ENCODE measurements at places on chromosomes 12 and 14. TPM values are rescaled to one million over a fixed set of nuclear protein-coding genes. Genes with fewer than 3 reads are reported as not detected.

DNA sequence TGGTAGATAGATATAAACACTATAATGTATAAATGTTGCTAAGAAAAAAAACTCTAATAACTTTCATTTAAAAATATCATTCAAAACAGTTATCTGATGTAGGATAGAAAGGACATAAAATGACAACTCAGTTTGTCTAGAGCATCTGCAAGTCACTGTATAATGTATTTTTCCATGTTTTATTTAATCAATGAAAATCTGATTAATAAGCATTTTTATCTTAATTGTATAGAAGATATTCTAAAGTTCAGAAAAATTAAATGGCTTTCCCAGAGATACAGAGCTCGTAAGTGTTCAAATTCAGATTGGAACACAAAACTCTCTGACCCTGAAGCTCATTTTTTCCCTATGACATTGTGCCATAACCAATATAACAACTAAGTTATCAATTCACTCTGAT lies 295.9 kb upstream of the DCN start:
- H3K27me3 ChIP-seq = no peaks in the 10 kb centered on the region
- no peak overlapping the region for H3K27ac ChIP-seq
- no peaks in the 10 kb centered on the region for H3K4me1 ChIP-seq

GRCh38 chr12:79857675-79858074 lies 77.2 kb downstream of the PPP1R12A start:
- peaks cover 8% of the 10 kb centered on the region for H3K4me1 ChIP-seq
- DNase-seq = no peak
- H3K4me3 ChIP-seq = no peak overlapping the region
- no peak overlapping the region for H3K27ac ChIP-seq

DNA sequence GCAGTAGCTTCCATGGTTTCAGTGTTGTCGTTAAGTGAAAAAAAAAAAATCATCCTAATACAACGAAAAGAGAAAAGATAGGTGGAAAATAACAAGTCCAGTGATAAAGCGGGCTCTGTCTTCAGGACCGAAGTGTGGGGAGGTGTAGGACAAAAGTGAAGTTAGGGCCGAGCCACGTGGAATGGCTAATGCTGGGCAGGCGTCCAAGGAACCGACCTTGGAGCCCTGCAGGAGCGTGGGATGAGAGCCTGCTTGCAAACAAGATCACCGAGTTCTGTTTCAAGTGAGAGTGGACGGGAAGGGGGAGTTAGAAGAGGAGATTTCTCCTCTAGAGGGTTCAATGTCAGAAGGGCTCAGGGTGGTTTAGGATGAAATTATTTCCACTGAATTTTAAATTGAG lies 22.2 kb downstream of the A2ML1 start:
- H3K4me3 ChIP-seq = no peak overlapping the region
- DNase-seq = no peak
- no peak overlapping the region for H3K27ac ChIP-seq
- no peaks in the 10 kb centered on the region for H3K27me3 ChIP-seq
- H3K36me3 ChIP-seq = no peaks in the 10 kb centered on the region

DNA sequence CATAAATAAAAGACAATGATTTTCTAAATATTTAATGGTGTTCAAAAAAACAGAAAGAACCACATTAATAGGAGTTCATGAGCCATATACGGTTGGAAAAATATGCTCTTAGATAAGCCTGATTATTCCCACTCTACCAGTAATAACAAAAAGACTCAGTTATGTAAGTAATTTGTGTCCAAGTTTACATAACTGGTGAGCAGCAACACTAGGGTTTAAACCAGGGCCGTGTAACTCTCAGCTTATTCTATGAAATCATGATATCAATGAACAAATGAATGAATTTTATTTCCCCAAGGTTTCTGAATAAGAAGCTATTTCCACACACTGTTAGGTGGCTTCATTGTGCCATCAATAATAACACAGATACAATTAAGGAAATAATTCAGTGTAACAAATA lies 98.3 kb downstream of the GARIN6 start:
- no peaks in the 10 kb centered on the region for H3K27me3 ChIP-seq
- no peaks in the 10 kb centered on the region for H3K36me3 ChIP-seq
- no peak overlapping the region for H3K4me3 ChIP-seq
- H3K27ac ChIP-seq = no peak overlapping the region
- H3K4me1 ChIP-seq = no peaks in the 10 kb centered on the region

DNA sequence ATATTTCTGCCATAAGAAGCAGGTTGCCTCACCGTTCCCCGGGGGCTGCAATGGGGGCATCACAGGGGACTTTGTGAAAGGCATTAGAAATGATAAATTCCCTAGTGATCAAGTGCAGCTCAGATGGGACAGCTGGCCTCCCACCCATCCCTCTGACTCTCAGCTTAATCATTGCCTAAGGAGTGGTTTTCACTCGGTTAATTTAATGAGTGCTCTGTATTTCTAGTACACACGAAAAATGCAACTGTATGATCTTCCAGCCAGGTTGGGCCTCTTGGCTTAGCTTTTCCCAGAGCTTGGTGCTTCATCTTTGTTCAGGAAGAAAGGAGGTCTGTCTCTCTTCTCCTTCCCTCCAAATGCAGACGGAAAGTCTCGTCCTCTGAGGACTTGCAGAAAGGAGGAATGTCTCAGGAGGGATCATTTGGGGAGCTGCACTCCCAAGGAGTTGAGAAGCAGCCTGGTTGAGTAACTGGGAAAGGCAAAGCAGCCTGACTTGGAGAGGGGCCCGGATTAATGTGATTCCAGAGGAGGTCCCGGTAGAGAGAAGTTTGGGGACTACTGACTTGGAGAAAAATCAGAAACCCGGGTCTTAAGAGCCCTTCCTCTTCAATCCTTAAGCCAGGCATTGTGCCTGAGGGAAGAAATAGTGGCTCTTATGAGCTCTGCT lies 7.2 kb downstream of the CD9 start:
- peak; percentile 86 for DNase-seq
- no peaks in the 10 kb centered on the region for H3K36me3 ChIP-seq
- H3K27ac ChIP-seq = no peak overlapping the region
- no peak overlapping the region for H3K4me3 ChIP-seq
- peaks cover 12% of the 10 kb centered on the region for H3K4me1 ChIP-seq
- no peaks in the 10 kb centered on the region for H3K27me3 ChIP-seq

DNA sequence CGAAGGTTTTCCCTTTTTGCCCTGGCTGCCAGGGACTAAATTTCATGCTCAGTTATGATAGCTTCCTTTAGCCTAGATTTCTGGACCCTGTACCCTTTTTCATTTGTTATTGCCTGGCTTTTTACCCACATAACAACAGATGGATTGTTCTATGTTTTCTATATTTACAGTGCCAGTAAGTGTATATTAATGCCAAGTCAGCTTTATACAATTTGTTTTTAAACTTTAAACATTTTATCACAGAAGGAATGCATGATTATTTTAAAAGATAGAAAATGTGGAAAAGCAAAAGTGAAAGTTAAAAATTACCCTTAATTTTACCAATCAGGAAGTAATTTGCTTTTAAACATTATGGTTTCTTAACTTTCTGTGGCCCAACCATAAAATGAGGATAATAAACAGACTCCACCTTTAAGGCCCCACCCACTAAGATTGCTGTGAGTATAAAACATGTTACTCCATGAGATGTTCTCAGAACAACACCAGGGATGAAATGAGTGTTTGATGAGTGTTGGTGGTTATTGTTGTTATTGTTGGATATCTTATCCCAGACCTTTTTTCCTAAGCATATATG lies 496.8 kb downstream of the EGLN3 start:
- no peak overlapping the region for H3K4me3 ChIP-seq
- no peak overlapping the region for H3K27ac ChIP-seq

DNA sequence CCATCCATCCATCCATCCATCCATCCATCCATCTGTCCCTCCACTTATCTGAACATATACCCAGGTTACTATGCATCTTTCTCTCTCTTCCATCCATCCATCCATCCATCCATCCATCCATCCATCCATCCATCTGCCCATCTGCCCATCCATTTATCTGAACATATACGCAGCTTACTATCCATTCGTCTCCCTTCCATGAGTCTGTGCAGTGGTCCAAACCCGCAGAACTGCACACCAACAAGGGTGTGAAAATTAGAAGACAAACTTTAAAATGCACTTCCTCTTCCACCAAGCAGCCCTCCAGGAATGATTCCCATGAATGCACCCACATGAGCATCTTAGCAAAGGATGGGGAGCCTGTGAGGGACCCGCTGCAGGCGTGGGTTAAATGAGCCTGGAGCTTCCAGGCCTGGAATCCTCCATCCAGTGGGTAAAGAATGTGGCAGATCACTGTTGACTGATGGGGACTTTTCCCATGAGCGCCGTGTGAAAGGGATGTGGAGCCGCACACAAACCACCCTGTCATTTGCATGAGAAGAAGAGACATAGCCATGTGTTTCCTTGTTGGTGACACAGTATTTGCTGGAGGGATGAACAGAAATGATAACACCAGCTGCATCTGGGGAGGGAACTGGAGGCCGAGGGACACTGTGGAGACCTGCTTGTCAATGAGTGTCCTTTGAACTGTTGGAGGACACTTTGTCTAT lies 376.6 kb downstream of the ADGRD1 start:
- no peak overlapping the region for H3K4me3 ChIP-seq
- H3K36me3 ChIP-seq = no peaks in the 10 kb centered on the region
- no peaks in the 10 kb centered on the region for H3K4me1 ChIP-seq
- no peak for DNase-seq

- no peak overlapping the region for H3K4me3 ChIP-seq
- DNase-seq = no peak
- no peaks in the 10 kb centered on the region for H3K36me3 ChIP-seq
- H3K4me1 ChIP-seq = peaks cover 13% of the 10 kb centered on the region
- H3K27me3 ChIP-seq = no peaks in the 10 kb centered on the region
These were observed 3.1 kb downstream of the FUT8 start for GRCh38 chr14:65415613-65416012.

GRCh38 chr14:44782775-44783238 lies 178.9 kb downstream of the KLHL28 start:
- H3K4me1 ChIP-seq = no peaks in the 10 kb centered on the region
- DNase-seq = no peak
- no peaks in the 10 kb centered on the region for H3K27me3 ChIP-seq
- H3K27ac ChIP-seq = no peak overlapping the region
- H3K36me3 ChIP-seq = no peaks in the 10 kb centered on the region

DNA sequence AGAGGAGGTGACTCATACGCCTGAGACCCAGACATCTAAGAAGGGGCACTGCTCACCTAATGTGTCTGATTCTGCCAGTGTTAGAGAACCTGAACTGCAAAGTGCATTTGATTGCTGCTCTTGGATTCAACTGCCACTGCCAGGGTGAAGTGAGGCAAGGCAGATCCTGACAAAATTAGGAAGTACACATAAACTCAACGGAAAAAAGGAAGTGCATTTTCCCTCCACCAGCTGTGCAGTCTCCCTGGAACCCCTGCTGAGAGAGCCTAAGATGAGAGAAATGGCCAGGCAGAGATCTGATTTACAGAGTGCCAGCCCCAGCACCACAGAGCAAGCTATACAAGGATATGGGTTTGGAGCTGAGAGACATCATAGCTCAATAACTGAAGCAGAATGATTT lies 215.3 kb downstream of the SEC23A start:
- H3K27me3 ChIP-seq = no peaks in the 10 kb centered on the region
- H3K4me3 ChIP-seq = no peak overlapping the region
- DNase-seq = no peak
- no peaks in the 10 kb centered on the region for H3K4me1 ChIP-seq

DNA sequence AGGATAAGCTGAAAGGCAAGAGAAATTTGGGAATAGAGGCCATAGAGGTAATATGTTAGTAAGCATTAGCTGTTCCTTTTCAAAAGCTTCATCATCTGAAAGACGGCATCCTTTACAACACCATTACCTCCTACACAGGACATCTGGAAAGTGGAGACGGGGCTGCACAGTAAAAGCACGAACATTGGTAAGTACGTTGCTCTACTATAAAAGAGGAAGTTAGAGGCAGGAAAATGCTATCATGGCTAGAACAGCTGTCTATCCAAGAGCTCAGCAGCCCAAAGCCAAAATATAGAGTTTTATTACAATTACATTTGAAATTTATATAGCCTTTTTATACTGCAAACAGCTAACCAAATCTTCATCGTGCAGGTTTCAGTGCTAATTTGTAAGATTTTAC lies 172.3 kb upstream of the GRIP1 start:
- no peak overlapping the region for H3K4me3 ChIP-seq
- no peaks in the 10 kb centered on the region for H3K4me1 ChIP-seq
- no peaks in the 10 kb centered on the region for H3K27me3 ChIP-seq
- H3K27ac ChIP-seq = no peak overlapping the region
- DNase-seq = no peak

- H3K36me3 ChIP-seq = no peaks in the 10 kb centered on the region
- H3K27ac ChIP-seq = no peak overlapping the region
- DNase-seq = no peak
- no peaks in the 10 kb centered on the region for H3K4me1 ChIP-seq
- H3K27me3 ChIP-seq = no peaks in the 10 kb centered on the region
These were observed 124.0 kb downstream of the SPTSSA start for GRCh38 chr14:34338056-34338455.

DNA sequence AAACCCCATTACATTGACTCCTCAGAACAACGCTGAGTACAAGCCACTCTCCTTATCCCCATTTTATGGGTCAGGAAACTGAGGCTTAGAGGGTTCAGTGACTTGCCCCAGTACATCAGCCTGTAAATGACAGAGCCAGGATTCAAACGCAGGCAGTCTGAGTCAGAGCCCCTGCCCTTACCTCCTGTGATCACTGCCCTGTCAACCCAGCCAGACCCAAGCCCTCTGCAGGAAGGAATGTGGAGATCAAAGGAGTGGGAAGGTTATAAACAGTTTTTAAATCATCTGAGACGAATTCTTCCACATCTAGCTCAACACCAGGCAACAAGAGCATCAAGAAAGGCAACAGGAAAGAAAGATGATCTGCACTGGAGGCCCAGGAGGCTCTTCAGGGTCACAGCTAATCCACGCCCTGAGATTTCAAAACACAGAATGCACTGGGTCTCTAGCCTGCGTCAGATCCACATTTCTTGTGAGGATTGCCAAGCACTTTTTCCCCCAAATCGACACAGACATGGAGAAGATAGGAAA lies 38.5 kb downstream of the SPTB start:
- H3K27ac ChIP-seq = no peak overlapping the region
- no peak for DNase-seq
- peaks cover 55% of the 10 kb centered on the region for H3K27me3 ChIP-seq
- H3K4me1 ChIP-seq = no peaks in the 10 kb centered on the region

DNA sequence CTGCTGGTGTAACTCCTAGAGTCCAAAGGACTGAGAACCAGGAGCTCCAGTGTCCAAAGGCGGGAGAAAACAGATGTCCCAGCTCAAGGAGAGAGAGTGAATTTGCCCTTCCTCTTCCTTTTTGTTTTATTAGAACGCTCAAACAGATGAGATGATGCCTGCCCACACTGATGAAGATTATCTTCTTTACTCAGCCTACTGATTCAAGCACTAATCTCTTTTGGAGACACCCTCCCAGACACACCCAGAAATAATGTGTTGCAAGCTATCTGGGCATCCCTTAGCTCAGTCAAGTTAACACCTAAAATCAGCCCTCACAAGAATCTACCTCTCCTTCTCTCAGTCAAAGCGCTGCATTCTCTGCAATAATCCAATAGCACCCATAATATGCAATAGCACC lies 78.2 kb upstream of the BCL2L14 start:
- no peak overlapping the region for H3K4me3 ChIP-seq
- no peaks in the 10 kb centered on the region for H3K27me3 ChIP-seq
- H3K36me3 ChIP-seq = no peaks in the 10 kb centered on the region
- H3K4me1 ChIP-seq = no peaks in the 10 kb centered on the region

- no peak overlapping the region for H3K27ac ChIP-seq
- DNase-seq = no peak
- no peak overlapping the region for H3K4me3 ChIP-seq
- no peaks in the 10 kb centered on the region for H3K27me3 ChIP-seq
- no peaks in the 10 kb centered on the region for H3K4me1 ChIP-seq
These were observed 22.3 kb upstream of the CATSPERB start for GRCh38 chr14:91754185-91754584.

SLC6A13 gene
- not detected for total RNA-seq

SCN8A gene
- total RNA-seq = 26.4 TPM

SMIM41 gene
- not detected for total RNA-seq

LPAR5 gene
- total RNA-seq = under 0.01 TPM

PLD4 gene
- total RNA-seq = not detected

ZDHHC22 gene
- not detected for total RNA-seq
